ENCODE measurements at places on chromosomes 2 and 18.
A peak's percentile ranks its signal among the peaks of the same experiment; 100 is the strongest.

DNA sequence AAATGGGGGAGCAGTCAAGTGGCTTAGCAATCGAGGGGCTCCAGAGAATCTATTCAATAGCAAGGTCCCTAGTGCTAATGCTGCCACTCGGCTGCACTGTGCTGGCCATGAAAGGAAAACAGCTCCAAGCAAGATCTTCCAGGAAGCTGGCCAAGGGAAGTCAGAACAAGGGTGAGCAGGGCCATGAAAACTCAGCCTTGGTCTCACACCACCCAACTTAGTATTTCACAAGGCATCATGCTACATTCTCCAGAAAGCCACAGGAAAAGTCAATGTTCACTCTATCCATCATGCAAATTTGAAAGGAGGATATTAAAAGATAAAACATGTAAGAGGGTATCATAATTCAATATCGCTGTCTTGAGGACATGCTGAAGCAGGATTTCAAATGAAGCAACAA lies 35.7 kb downstream of the NRP2 start:
- DNase-seq: no peak

DNA sequence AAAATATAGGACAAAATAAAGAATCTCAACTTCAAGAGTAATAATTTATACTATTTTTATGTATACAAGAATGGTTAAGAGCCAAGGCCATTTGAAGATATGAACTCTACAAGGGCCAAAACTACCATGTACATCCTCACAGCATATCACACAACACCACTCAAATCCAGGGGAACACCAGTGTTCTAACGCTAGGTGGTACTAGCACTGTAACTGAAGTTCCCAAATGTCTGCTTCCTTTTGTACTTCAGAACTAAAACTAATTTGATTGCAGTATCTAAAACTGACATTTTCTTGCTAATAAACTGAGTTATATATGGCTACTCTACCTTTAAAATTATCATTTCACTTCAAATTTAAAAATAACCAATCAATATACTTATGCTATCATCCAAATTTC lies 47.0 kb downstream of the REV1 start:
- DNase-seq: no peak

- DNase-seq: no peak
These were observed 13.6 kb downstream of the STPG4 start for GRCh38 chr2:47141520-47141919.

- no peak for DNase-seq
These were observed 55.3 kb downstream of the NXPH2 start for GRCh38 chr2:138724729-138725459.

DNA sequence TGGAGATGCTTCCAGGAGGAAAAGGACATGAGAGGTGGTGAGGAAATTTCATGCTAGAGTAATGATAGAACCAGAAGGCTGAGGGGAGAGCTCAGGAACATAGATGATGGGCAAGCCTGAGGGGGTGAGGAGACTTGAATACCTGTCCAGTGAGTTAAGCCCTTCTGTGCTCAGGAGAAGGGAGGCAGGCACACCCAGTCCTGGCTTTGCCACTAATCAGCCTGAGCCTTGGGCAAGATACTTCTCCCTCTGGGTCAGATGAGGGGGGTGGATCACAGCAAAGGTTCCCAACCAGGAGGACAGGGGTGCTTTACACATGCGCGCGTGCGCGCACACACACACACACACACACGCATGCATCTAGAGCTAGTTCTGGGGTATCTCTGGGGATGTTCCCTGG lies 151.6 kb upstream of the MSH6 start:
- no peak for DNase-seq

GRCh38 chr18:9876867-9877654 lies 8.7 kb upstream of the TXNDC2 start:
- no peak for DNase-seq

GRCh38 chr2:107313316-107313715 lies 427.3 kb upstream of the ST6GAL2 start:
- no peak for DNase-seq

DNA sequence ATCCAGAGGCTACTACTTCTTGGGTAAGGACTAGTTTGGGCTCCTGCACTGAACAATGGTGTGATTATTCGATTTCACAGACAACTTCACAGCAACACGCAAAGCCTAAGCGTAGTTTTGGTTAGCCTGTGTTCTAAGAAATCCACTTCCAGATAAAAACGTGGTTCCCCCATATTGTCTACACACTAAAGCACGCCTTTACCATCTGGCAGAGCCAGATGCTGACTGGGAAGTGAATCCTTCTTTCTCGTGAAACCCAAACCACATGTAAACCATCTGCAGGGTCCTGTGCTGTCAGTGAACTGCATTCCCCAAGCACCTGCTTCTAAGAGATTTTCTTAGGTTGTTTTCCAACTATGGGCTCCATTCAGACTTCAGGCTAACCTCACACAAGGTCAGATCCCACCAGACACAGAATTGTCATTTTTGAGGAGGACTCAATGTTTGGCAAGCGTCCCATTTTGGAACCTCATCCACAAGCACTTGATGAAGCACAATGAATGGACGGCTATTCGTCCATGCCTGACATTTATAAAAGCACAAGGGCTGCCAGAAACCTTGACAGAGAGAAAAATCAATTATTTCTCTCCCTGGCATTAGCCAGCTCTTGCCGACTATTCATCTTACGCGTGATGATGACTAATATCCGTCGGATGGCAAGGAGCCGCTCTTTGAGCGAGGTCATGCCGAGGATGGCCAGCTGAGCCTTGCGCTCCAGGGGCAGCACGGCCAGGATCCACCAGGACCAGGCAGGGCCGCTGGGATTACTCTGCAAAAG lies 38.4 kb downstream of the LONRF2 start:
- no peak for DNase-seq

DNA sequence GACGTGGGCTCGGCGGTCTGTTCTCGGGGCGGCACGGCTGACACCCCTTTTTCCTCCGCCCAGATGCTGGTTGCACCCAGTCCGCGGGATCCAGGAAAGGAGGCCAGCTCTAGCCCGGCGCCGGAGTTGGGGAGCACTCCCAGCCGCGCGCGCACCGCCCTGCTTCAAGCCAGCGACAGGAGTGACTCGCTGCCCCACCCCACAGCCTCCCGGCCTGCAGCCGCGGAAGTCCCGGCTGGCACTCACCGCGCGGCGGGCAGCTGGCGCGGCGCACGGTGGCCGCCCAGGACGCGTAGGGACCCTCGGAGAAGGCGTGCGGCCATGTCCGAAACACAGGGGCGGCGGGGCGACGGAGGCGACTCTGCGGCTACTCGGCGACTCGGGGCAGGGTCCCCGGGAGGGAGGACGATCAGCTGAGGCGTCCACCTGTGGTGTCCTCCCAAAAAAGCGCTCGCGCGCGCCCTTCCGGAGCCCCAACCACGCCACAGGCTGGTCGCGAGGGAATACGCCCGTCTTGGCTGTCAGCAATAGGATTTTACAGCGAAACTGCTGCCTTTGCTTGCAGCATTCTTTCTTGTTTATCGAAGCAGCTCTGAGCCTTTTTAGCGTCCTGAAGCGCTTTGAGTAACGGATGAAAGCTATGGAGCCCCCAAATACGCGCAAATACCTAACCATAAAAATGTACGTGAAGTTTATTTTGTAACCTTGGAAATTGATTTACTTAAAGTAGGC lies at the start of gene ACADL:
TSS of gene ACADL (minus strand) at position 507 of the 732 bp plus-strand sequence. CDS start at position 323, 184 bp downstream.
- DNase-seq: peak; percentile 44

DNA sequence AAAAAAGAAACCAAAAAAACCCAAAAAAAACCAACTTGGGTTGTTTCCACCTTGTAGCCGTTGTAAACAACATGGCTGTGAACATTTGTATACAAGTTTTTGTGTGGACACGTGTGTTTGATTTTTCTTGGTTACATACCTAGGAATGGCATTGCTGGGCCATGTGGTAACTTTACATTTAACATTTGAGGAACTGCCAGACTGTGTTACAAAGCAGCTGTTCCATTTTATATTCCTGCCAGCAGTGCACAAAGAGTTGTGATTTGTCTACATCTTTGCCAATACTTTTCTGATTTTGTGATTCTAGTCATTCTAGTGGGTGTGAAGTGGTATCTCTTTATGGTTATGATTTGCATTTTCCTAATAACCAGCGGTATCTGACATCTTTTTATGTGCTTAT lies 22.5 kb downstream of the LPIN1 start:
- DNase-seq: no peak

- DNase-seq: no peak
These were observed 120.3 kb upstream of the UXS1 start for GRCh38 chr2:106314444-106314843.

GRCh38 chr18:55415258-55415871 lies 172.6 kb downstream of the TCF4 start:
- peak; percentile 90 for DNase-seq

- no peak for DNase-seq
These were observed 280.2 kb downstream of the STK39 start for GRCh38 chr2:167966937-167967913.

GRCh38 chr18:63700501-63700900 lies 2.3 kb upstream of the SERPINB11 start:
- DNase-seq: no peak

GRCh38 chr18:44945888-44946401 lies 265.3 kb downstream of the SETBP1 start:
- DNase-seq: no peak

DNA sequence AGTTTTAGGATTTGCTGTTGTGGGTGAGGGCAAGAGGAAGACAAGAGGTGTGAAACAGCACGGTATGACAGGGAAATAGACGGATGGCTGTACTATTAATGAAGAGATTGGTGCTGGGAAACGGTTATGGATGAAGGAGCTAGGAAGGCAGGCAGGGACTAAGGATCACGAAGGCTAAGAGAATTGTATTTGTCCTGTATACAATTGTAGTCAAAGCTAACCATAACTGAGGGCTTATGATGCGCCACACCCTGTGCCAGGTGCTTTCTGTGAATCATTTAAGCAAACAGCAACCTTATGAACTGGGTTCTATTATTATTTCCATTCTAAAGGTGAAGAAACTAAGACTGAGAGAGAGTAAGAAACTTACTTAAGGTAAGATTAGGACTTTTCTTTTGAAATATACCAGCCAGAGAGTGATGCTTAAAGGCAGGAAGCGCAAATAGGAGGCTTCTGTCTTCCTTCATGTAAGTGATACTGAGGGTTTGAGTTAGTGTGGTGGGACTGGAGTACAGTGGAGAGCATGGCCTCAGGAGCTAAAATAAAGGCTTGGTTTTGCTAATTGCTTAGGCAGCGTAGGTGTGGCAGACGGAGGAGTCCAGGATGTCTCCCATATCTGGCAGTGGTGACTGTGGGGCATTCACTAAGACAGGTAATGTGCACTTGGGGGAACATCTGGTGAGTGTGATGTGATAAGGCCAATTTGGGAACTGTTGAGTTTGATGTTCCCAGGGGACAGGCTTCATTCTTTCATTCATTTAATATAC lies 85.8 kb downstream of the PLEKHM3 start:
- peak; percentile 76 for DNase-seq

DNA sequence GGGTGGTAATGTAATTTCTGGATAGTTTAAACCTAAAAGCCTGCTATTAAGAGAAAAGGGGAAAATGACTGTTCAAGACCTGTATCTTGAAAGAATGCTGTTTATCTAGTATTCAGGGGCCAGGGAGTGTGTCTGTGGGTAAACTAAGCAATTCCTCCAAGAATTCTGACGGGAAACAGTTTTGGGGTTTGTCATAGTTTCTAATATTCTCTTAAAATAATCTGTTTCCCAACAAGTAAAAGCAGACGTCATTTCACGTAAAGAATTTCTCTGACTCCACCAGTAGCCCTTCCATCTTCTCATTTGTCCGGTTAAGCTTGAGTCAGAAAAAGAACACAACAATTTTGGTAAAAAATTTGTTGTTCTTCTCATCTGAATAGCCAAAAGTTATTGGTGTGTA lies 232.1 kb upstream of the EPAS1 start:
- DNase-seq: no peak

DNA sequence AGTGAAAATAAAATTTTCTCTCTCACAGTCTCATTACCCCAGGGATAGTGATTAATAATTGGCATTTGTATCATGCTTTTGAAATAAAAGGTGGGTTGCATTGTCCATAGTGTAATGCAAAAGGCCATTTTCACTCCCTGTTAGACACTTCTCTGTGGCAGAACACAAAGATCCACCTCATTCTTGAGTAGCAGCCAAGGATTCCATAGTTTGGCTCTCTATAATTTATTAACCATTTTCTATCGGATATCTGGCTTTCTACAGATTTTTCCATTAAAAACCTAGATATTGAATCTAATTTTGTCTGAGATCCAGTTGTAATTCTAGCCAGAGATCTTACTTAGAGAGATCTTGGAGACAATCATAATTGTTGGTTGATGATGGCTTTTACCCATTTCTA lies 39.0 kb downstream of the CDCA7 start:
- no peak for DNase-seq

DNA sequence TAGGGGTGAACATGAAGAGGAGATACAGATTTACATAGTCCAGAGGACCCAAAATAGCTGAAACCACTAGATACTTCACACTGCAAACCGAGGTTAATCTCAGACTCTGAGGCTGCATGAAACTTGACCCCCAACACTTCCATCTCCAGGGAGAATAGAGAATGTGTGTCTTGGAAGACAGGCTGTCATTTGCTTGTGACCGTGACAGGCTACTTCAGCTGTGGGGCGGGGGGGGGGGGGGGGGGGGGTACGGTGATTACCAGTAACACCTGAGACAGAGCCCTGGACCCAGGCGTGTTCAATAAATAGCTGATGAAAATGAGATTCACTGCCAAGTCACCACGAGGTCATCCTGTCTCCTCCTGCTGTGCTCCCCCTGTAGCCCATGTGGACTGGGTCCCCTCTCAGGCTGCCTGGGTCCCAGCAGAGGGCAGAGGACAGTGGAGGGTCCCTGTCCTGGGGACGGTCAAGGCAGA lies 5.7 kb upstream of the KLHL29 start:
- DNase-seq: no peak

DNA sequence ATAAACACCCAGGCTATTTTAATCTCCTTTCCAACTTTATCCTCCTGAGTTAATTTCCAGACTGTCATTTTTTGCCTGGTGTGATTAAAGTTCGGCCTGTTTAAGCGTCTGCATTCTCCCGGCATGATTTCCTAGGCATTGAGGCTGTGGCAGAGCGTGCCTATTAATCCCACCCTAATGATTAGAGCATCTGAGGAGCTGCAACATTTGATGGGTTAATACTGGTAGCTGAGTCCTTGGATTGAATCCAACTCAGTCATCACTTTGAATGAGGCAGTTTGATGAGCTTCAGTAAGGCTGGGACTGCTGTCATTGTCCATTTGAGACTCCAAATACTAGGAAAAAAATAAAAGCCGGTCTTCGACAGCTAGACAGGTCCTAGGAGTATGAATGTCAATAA lies 882.5 kb downstream of the SLC4A3 start:
- no peak for DNase-seq

DNA sequence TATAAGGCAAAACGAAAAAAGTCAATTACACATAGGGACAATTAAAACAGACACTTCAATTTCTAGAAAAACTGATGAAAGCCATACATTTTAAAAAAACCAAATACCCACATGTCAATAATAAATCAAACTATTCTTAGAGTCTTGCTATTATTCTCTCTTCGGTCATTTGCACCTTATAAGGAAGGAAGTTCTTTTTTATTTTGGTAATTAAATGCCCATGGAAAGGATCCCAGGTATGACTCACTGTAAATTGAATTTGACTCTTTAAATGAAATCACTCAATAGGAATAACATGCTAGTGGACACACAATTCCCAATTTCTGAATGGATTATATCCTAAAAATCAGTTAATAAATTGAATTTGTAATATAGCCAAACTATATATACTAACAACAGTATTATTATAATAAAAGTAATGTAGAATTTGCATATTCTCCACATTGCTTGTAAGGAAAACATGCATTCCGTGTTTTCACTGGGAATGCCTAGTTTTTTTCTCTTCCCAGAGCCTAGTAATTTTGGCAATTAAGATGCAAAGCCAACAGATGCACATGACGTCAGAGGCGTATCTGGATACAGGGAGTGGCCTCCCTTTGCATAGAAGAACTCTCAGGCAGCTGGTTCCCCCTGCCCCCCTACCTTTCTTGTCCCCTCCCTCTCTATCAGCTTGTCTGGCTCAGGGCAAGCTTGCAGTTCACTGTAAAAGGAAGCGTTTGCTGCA lies 153.5 kb upstream of the PGAP1 start:
- DNase-seq: no peak
